ENCODE measurements at places on chromosomes 6 and 20.

DNA sequence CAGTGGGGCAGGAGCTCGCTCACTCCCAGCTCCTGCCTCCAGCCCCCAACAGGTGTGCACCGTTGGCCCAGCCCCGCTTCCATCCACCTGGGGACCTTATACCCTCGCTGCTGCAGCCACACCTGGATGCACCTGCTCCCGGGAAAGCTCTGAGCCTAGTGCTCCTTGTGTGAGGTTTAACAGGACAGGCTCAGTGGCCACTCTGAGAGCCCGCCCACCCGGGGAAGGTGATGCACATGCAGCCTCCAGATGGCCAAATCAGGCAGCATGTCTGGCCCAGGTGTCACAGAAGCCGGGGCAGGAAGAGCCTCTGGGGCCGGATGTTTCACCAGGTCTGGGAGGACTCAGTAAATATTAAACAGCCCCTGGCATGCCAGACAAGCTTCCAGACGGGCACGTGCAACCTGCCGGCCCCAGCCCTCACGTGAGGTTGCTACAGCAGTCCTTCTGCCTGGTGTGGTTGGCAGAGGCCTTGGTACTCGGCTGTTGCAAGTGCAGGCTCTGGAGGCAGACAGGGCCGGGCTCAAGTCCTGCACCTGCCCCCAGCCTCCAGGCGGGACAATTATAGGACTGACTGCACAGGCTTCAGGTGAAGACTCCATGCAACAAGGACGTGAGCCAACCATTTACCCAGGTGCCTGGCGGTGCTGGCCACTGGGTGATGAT lies 66.9 kb downstream of the RIPOR3 start:
- DNase-seq: no peak

GRCh38 chr20:47753576-47754387 lies 31.5 kb downstream of the SULF2 start:
- no peak for DNase-seq

GRCh38 chr6:130893766-130894165 lies 66.6 kb downstream of the SMLR1 start:
- no peak for DNase-seq

DNA sequence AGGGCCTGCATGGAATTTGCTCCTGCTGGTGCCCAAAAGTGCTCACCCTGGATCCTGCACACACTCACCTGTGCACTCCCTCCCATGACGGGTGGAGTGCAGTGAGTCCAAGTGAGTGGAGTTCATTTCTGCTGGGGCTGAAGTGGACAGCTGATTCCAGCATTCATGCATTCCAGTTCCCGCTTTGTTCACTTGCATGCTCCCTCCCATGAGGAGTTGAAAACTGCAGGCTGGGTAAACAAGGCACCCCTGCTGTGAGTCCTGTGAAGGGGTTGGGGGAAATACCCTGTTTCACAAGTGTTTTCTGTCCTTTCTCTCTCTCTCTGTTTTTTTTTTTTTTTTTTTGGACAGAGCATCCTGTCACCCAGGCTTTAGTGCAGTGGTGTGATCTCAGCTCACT lies 454.1 kb upstream of the NOX3 start:
- DNase-seq: no peak

- no peak for DNase-seq
These were observed 270.2 kb upstream of the PRDM1 start for GRCh38 chr6:105815661-105816555.

- no peak for DNase-seq
These were observed 220.0 kb upstream of the SPTLC3 start for GRCh38 chr20:12788632-12789299.

DNA sequence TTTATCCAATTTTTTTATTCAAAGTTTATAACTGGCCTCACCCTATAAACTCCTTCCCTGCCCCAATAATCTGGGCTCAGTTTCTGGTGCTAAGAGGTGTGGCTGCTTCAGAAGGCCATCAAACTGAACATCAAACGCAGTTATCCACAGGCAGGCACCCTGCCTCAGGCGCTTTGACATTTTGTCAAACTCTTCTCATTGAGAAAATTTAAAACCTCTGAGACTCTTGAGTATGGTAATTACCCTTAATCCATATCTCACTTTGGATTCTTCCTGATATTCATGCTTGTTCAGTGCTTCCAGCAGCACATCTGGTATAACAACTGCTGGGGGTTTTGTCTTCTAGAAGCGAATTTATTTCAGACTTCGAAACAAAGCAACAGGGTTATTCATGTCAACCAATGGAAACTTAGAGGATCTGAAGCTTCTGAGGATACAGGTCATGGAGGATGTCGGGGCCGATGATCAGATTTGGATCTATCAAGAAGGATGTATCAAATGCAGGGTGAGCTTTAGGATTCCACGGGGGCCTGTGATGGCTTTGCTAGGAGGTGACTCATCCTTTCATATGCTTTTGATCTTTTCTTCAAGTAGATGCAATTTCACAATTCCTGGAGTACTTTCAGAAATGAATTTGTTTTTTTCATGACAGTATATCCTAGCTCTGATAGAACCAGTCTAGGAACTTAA lies 68.2 kb downstream of the RTN4IP1 start:
- no peak for DNase-seq

- DNase-seq: no peak
These were observed at the start of gene SEMG1 for GRCh38 chr20:45206725-45207124. Gene SEMG1 (plus strand): TSS chr20:45207033. CDS start chr20:45207054, 21 bp downstream.

GRCh38 chr20:1382670-1383069 lies 10.2 kb downstream of the FKBP1A start:
- no peak for DNase-seq

- no peak for DNase-seq
These were observed 317.8 kb downstream of the CENPW start for GRCh38 chr6:126657561-126658175.

- DNase-seq: peak; percentile 40
These were observed 207.4 kb downstream of the DLL1 start for GRCh38 chr6:170083236-170084051.

GRCh38 chr6:87705070-87705691 lies 3.1 kb upstream of the AKIRIN2 start:
- peak; percentile 66 for DNase-seq

All from activated CD8-positive, alpha-beta memory T cell treated with anti-CD3 and anti-CD28 coated beads, Interleukin-2, amount 50 U/mL, for 48 hours (primary cell).